ENCODE measurements at places on chromosomes 1 and 21.

- DNase-seq: no peak
Observed at GRCh38 chr1:50048791-50049190, 25.0 kb upstream of the AGBL4 start.

GRCh38 chr21:33686386-33686785 lies 44.1 kb downstream of the ITSN1 start:
- no peak for DNase-seq

- no peak for DNase-seq
Observed at GRCh38 chr1:100415498-100415778, 63.1 kb downstream of the CDC14A start.

- DNase-seq: no peak
Observed at GRCh38 chr1:24108334-24109165, 3.4 kb downstream of the MYOM3 start.

GRCh38 chr1:228921481-228921880 lies 186.2 kb downstream of the RHOU start:
- peak; percentile 9 for DNase-seq

- peak; percentile 34 for DNase-seq
Observed at GRCh38 chr1:20187103-20187812, 940 bp upstream of the PLA2G2C start.

- no peak for DNase-seq
Observed at GRCh38 chr1:229437443-229437842, 3.5 kb upstream of the ACTA1 start.

DNA sequence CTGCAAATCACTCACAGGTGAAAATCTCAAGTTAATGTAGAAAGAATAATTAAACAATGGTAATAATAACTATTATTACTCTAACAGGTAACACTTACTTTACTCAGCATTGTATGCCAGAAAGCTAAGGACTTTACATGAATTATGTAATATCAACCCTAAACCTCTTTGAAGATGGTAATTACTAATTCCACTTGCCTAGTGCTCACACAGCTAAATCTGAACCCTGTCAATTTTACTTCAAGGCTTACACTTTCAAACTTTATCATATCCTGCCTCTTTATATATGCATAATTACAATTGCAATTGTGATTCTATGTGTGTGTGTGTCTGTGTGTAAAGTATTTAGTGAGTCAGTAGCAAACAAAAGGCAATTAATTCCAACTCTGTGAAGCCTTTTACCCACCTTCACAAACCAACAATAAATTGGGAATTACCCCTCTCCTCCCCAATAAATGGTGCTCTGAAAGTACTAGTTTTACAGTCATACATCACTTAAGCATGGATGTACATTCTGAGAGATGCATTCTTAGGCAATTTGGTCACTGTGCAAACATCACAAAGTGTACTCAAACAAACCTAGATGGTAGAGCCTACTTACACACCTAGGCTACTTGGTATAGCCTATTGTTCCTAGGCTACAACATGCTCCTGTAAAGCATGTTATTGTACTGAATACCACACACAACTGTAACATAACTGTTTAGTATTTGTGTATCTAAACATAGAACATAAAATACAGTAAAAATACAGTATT lies 5.9 kb downstream of the ZNF644 start:
- DNase-seq: no peak

GRCh38 chr1:189463166-189463565 lies 1014.5 kb downstream of the BRINP3 start:
- DNase-seq: no peak

GRCh38 chr1:231872461-231872910 lies 245.9 kb downstream of the DISC1 start:
- no peak for DNase-seq

DNA sequence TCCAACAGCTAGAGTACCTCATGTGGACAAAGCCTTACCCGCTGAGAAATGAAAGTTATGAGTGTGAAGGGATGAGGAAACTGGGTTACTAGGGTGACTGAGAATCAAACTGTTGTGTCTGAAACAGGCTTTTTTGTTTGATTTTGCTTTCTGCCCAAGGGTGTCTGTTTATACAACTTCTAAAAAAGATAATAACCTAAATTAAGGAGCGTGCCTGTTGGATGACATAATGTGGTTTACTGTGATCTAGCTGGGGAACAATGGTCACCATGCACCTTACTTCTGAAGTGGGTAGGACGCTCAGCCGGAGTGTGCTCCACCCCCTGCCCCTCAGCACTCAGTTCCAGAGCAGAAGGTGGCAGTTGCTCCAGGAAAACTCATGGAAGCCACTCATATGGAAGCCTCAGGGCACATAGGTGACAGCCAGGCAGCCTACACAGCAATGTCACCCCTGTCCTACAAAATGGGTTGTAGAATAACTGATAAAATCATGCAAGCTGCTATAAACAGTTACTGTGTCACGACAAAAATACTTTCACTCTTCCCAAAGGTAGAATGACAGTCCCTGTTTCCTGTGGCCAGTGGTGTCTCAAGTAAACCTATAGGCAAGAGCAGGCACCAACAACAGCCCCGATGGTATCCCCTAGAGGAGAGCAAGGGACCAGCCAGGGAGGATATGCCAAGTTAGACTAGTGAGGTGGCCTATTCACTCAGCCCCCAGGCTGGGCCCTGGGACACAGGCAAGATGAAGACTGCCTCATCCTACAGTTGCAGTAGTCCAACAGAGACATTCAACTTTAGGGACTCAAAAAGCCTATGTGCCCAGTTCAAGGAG lies 29.3 kb downstream of the SIPA1L2 start:
- DNase-seq: peak; percentile 41

- DNase-seq: peak; percentile 13
Observed at GRCh38 chr1:108962681-108963051, 618 bp downstream of the CLCC1 start.

DNA sequence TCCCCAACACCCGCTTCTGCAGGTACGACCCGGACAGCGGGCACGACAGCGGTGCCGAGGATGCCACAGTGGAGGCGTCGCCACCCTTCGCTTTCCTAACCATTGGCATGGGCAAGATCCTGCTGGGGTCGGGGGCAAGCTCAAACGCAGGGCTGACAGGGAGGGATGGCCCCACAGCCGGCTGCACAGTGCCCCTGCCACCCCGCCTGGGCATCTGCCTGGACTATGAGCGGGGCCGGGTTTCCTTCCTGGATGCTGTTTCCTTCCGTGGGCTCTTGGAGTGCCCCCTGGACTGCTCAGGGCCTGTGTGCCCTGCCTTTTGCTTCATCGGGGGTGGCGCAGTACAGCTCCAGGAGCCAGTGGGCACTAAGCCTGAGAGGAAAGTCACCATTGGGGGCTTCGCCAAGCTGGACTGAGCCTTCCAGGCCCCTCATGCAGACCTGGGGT lies 10.1 kb downstream of the TRIM46 start:
- DNase-seq: no peak

- no peak for DNase-seq
Observed at GRCh38 chr1:68953311-68953710, 456.4 kb upstream of the DEPDC1 start.

GRCh38 chr1:199404191-199404590 lies 623.3 kb upstream of the NR5A2 start:
- DNase-seq: no peak

DNA sequence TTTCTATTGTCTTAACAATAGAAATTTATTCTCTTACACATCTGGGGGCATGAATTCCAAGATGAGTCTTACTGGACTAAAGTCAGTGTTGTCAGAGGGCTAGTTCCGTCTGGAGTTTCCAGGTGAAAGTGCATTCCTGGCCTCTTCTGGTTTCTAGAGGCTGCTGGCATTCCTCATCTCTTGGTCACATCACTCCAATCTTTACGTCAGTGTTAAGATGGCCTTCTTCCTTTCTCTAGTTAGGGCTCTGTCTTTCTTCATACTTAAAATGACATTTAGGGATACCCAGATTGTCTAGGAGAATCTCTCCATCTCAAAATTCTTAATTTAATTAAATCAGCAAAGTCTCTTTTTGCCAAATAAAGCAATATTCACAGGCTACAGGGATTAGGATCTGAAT lies 13.3 kb upstream of the PDC start:
- no peak for DNase-seq

DNA sequence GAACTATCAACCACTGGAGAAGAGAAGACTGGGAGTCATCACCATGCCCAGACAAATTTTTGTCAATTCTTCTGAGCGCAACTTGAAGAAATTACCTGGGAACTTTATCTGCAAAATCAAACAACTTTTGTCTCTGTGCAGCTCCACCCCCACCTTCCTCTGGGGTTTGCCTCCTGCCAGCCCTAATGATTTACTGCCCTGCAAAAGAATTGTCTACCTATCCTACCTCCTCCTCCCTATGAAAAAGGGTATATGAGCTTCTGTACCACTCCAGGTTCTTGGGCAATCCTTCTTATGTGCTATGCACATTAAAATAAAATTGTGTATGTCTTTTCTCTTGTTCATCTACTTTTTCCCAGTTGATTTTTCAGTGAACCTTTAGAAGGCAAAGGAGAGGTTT lies 191.9 kb downstream of the URB2 start:
- DNase-seq: no peak

All from CD4-positive, alpha-beta T cell treated with Interleukin-4 for 4 hours (primary cell).